ENCODE measurements at places on chromosomes 3 and 15.
A peak's percentile ranks its signal among the peaks of the same experiment; 100 is the strongest.

DNA sequence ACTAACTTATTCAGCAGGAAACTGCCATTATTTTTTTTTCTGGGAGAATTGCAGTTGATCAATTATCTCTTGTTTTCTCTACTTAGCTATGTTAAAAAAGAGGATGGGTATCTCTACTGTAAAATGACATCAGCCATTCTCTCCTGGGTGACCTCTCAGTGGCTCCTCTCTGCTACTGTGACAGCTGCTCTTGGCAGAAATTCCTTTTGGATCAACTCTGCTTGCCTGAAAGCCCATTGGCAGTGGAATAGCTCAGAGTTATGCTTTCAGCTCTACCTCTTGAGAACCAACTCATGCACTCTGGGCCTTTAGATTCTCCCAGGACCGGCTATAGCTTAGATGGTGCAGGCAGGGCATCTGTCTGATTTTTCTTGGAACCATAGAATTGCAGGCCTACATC is 99.9 kb upstream of the GAP43 start:
- DNase-seq = no peak

- DNase-seq = no peak
Measured at GRCh38 chr3:172189987-172190603, 150.7 kb downstream of the FNDC3B start.

DNA sequence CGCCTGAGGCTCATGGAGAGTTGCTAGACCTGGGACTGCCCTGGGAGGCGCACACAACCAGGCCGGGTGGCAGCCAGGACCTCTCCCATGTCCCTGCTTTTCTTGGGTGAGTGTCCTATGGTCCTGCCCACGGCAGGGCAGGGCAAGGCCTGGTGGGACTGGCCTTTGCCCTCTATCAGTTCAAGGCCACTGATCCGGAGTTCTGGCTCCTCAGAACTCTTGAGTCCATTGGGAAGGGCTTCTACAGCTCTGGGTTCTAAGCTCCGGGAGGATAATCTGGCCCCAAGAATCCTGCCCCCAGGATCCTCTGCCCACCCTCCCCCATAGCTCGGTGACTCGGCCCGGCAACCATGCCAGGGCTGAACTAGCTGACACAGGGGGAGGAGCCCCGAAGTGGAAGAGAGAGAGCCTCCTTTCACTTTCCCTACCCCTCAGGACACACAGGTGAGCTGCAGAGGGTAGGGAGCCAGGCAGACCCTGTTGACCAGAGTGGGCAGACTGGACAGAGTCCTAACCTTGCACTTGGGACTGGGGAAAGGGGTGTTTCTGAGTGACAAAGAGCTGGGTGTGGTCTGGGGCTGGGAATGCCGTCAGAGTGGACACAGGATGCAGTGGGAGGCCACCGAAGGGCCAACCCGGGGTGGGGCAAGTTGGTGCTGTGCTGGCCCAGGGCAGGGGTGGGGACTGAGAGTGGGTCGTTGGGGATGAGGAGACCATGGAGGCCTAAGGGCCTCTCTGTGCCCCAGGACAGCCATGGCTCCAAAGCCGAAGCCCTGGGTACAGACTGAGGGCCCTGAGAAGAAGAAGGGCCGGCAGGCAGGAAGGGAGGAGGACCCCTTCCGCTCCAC is 664 bp downstream of the PARP3 start:
- peak; percentile 86 for DNase-seq

GRCh38 chr15:31402511-31403056 is 75.9 kb downstream of the KLF13 start:
- DNase-seq = no peak

GRCh38 chr3:160948273-160948672 is 156.9 kb downstream of the B3GALNT1 start:
- no peak for DNase-seq

DNA sequence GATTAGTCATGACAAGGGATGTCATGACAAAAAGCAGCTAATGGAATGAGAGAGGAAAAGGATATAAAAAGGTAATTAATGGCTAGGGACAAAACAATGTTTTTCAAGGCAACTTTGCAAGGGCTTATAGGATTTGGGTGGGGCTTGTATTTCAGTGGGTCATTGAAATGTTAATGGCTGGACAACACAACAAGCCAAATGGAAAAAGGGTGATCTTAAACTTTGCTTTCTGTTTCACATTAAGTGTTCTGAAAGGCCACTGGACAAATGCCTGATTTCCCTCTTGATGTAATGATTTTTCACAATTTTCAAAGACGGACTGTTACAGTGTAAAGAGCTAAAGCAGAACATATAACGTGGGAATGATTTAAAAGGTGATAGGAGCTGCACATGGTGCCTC is 345.0 kb downstream of the TUSC7 start:
- DNase-seq = no peak

GRCh38 chr3:23240171-23240785 is 37.2 kb downstream of the UBE2E2 start:
- no peak for DNase-seq

- DNase-seq = peak; percentile 20
Measured at GRCh38 chr15:95669146-95669922, 661.2 kb upstream of the NR2F2 start.

- DNase-seq = no peak
Measured at GRCh38 chr3:88101142-88101541, 42.1 kb downstream of the ZNF654 start.

- no peak for DNase-seq
Measured at GRCh38 chr3:118244761-118245160, 789.9 kb downstream of the IGSF11 start.

- DNase-seq = no peak
Measured at GRCh38 chr15:89096664-89097063, 8.4 kb downstream of the ABHD2 start.

DNA sequence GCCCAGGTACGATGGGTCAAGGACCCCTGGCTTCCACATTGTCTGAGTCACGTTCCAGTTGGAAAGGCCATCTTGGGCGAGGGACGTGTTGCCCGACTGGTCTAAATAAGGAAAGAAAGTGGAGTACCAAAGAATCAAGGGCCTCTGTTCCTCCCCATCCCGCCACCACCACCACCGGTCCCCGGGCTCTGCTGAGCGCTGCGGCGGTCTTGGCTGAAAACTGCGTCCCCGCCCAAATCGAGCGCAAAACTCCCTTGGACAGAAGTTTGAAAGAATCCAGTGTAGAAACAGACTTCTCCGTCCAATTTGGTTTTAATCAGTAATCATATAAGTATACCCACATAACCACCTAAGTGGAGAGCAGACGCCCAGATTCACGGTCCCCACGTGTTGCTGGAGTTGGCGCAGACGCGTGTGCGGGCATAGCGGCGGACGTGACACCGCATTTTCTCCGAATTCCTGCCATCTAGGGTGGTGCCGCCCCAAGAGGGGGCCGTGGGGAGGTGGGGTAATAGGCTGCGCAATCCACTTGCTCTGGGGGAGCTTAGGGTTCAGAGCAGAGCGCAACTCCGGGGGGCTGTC is 243.8 kb upstream of the TOPAZ1 start:
- peak; percentile 45 for DNase-seq

GRCh38 chr3:32296251-32297204 is 58.0 kb downstream of the CMTM8 start:
- peak; percentile 68 for DNase-seq

DNA sequence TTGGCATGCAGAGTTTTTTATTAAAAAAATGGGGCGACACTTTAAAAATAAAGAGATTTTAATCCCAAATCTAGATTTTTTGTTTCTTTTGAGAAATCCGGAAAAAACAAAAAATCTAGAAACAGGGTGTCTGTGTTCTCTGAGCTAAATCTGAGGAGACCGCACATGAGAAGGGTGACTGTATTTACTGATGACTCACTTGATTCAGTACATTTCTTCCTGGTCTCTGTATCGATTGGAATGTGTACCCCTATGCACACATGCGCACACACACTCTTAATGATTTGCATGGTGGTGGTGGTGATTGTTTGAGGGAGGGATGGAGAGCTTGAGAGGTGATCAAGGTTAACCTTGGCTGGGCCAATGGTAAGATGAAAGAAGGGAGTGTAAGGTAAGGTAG is 443.1 kb upstream of the THRB start:
- no peak for DNase-seq

GRCh38 chr3:82386647-82387046 is 625.2 kb upstream of the GBE1 start:
- DNase-seq = peak; percentile 9

- DNase-seq = no peak
Measured at GRCh38 chr15:84760219-84760618, 11.8 kb downstream of the ZNF592 start.

DNA sequence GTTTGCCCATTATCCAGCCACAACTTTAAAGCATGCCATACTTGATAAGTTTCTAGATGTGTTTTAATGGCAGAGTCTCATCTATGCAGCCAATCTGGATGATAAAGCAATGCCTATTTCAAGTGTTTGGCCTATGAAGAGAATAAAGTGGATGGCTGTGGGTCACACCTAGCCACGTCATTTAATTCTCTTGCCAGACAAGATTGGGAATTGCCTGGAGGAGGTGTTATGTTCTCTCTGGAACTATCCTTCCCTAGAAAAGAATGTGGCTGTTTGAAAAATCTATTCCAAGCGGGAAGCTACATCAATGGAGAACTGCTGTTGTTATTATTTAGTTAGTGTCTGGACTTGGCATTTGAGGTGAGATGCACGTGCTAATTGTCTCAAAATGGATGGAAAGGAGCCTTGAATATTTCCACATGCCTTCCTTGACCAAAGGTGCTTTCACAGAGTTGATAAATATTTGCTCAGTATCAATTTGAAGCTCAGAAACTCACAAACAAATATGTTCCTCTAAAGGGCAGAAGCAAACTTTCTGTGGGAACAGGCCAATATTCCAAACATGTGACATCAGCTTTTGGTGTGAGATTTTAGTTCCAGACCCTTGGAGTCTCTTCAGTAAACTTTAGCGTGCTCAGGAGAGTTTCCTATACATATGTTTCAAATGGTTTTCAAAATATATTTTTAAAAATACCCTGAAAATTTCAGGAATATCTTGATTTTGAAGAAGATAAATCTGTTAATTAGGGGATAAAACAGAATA is 510.6 kb upstream of the SGO1 start:
- DNase-seq = no peak

DNA sequence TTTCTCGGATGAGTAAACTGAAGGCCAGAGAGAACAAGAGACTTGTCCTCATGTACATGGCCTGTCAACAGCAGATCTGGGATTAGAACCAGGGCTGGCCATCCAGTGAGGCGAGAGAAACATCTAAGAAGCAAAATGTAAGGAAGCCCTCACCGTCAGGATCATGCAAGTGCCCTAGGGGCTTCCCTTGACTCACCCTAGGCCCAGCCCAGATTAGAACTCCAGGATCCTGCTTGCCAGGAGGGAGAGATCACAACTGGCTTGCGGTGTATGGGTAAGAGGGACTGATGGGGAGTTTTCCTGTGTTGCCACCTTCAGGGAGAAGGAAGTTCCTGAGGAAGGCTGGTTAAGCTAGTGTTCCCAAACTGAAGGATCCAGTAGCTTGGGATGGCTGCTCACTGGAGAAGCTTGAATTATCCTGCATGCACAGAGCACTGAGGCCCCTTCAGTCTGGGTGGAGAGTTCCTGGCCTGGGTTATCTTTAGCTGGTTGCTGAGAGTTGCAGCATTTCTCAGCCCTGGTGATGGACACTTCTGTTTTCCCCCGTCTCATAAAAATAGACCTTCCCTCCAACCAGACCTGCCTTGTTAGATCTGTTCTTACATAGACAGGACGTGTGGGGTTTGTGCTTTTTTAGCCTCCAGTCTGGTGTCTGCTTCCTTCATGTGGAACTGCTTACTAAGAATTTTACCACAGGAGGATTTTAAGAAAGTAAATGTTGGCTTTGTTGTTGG is 28.2 kb upstream of the XIRP1 start:
- no peak for DNase-seq

- no peak for DNase-seq
Measured at GRCh38 chr15:83745771-83746170, 91.8 kb downstream of the ADAMTSL3 start.

- DNase-seq = no peak
Measured at GRCh38 chr15:78804391-78804792, 6.9 kb downstream of the ADAMTS7 start.
